Mesothelial cell of epicardium (in vitro differentiated cells): ENCODE measurements at places on chromosomes 3 and 15.

DNA sequence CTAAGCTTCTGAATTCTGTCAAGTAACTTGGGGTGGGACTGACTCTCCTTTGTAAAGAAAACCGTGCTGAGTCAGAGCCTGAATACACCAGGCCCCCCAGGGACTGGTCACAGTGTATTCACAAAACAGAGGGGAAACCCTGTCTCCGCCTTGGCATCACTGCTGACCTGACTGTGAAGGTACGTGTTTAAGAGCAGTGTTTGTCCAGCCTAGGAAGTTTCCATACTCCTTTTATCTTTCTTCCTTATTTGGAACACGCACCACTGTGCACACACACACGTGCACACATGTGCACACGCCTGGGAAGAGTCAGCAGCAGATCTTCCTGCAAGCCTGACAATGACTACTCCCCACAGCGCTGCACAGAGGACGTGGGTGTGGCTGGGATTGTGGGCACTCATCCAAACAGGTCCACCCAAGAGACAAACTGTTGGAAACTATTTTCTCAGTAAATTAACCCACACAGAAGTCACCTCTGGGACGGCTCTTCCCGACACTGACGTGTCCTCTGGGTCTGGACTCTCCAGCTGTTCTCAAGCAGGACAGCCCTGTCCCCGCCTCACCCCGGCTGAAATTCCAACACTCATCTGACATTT, 87.7 kb downstream of the ATP10A start:
- peak; percentile 39 for DNase-seq
- H3K27me3 ChIP-seq: no peaks in the 10 kb centered on the region
- peaks cover 33% of the 10 kb centered on the region for H3K4me1 ChIP-seq

DNA sequence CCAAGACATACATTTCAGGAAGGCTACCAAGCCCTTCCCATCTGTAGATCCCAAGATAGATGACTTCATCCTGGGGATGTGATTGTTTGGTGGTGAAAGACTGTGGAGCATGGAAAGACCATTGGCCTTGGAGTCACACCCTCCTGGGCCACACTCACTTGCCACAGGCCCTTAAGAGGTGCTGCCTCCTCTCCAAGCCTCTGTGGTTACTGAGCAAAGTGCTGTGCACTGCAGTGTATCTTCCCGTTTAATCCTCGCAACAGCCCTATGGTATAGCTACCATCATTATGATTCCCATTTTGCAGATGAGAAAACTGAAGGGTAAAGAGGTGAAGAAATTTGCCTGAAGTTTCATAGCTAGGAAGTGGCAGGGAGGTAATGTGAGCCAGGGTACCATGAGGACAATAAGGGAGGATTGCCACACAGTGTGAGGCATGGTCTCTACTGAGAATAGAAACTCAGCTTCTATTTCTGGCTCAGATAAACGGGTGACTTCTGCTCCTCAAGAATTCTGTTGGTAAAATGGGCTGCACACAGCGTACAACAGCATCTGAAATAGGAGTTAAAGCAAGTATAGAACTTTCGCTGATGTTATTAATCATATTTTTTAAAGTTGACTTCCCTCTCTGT, 23.9 kb upstream of the RHO start:
- peaks cover 10% of the 10 kb centered on the region for H3K4me1 ChIP-seq
- peaks cover 32% of the 10 kb centered on the region for H3K36me3 ChIP-seq
- H3K27me3 ChIP-seq: no peaks in the 10 kb centered on the region
- no peak overlapping the region for H3K4me3 ChIP-seq
- no peak for DNase-seq

- no peaks in the 10 kb centered on the region for H3K27me3 ChIP-seq
- peaks cover 9% of the 10 kb centered on the region for H3K36me3 ChIP-seq
- H3K27ac ChIP-seq: peak overlapping the region; percentile 99
- peaks cover 32% of the 10 kb centered on the region for H3K4me1 ChIP-seq
- no peak for DNase-seq
Measured at GRCh38 chr3:186570941-186571643, 572 bp downstream of the DNAJB11 start.

DNA sequence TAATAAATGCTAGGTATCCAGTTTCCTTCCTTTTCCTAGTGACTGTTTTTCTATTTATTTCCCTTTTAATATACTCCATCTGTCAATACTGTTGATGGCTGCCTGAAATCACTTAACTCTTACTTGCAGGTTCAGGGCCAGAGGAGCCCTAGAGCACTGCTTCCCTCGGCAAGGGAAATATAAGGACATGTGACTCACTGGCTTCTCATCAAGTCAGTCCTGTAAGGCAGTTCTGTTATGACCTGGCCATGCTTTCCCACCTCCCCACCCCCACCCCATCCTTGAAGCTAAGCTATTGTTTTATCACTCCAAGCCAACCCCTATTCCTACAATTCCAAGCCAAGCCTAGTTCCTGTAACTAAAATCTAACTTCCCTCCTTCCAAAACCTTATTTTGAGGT, 800.7 kb downstream of the ROBO1 start:
- DNase-seq: no peak
- no peak overlapping the region for H3K27ac ChIP-seq
- H3K27me3 ChIP-seq: no peaks in the 10 kb centered on the region
- peaks cover 7% of the 10 kb centered on the region for H3K36me3 ChIP-seq
- no peak overlapping the region for H3K4me3 ChIP-seq
- H3K4me1 ChIP-seq: peaks cover 15% of the 10 kb centered on the region

- no peak overlapping the region for H3K27ac ChIP-seq
- H3K36me3 ChIP-seq: no peaks in the 10 kb centered on the region
- no peaks in the 10 kb centered on the region for H3K4me1 ChIP-seq
- no peak for DNase-seq
- H3K27me3 ChIP-seq: peaks cover 72% of the 10 kb centered on the region
Measured at GRCh38 chr3:10560060-10560861, 54.9 kb upstream of the ATP2B2 start.

DNA sequence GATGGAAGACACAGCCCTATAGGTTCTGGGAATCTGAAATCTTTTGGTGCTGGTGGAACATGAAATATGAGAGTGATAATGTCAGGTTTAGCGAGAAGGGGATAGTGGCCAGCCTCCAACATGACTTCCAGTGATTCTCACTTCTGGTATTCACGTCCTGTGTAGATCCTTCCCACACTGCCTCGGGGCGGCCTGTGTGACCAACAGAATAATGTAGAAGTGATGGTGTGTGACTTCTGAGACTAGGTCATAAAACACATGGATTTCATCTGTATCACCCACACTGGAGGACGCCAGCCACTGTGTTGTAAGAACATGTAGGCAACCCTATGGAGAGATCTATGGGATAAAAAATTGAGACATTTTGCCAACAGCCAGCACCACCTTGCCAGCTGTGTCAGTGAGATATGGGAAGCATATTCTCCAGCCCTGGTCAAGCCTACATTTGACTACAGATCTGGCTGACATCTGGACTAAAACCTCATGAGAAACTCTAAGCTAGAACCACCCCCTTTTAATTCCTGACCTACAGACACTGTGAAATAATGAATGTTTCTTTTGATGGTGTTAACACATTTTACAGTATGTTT, 25.5 kb upstream of the NUDT16 start:
- peaks cover 3% of the 10 kb centered on the region for H3K27me3 ChIP-seq
- no peaks in the 10 kb centered on the region for H3K36me3 ChIP-seq
- no peak for DNase-seq
- no peak overlapping the region for H3K4me3 ChIP-seq

DNA sequence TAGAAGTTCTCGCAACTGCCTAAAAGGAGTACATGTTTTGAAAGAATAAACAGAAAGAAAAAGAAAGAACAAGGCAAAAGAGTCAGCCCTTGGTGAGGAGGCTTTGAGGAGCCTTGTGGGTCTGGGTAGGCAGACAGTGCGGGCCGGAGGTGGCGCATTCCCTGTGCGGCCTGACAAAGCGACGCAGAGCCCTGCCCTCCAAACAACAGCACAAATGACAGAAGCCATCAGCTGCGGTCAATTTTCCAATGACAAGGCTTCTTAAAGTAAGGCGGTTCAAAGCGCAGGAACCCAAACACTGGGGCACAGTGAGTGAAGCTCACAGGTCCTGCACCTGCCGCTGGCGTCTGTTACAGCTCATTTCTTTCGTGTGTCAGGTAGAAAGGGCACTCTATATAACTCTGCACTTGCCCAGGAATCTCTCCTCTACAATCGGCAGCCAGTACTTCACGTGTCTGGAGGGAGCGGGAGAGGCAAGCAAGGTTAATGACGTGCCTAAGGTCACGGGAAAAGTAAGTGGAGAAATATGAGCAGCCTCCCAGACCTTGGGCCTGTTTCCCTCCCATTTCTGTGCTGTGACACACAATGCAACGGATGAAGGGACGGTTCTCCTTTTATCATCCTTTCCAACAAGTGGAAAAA, 178.1 kb downstream of the OPA1 start:
- H3K27ac ChIP-seq: no peak overlapping the region
- no peaks in the 10 kb centered on the region for H3K36me3 ChIP-seq
- no peak for DNase-seq
- no peaks in the 10 kb centered on the region for H3K27me3 ChIP-seq
- H3K4me3 ChIP-seq: no peak overlapping the region
- H3K4me1 ChIP-seq: peaks cover 32% of the 10 kb centered on the region

- H3K4me3 ChIP-seq: no peak overlapping the region
- no peak overlapping the region for H3K27ac ChIP-seq
- H3K27me3 ChIP-seq: no peaks in the 10 kb centered on the region
Measured at GRCh38 chr3:23667536-23668429, 138.0 kb upstream of the UBE2E1 start.

- no peak overlapping the region for H3K4me3 ChIP-seq
- no peak overlapping the region for H3K27ac ChIP-seq
- no peaks in the 10 kb centered on the region for H3K36me3 ChIP-seq
- peaks cover 8% of the 10 kb centered on the region for H3K4me1 ChIP-seq
- no peaks in the 10 kb centered on the region for H3K27me3 ChIP-seq
Measured at GRCh38 chr3:52014613-52015012, 18.9 kb upstream of the RPL29 start.

- no peak overlapping the region for H3K4me3 ChIP-seq
- H3K27me3 ChIP-seq: peaks cover 13% of the 10 kb centered on the region
- H3K4me1 ChIP-seq: no peaks in the 10 kb centered on the region
- H3K27ac ChIP-seq: no peak overlapping the region
- DNase-seq: no peak
- no peaks in the 10 kb centered on the region for H3K36me3 ChIP-seq
Measured at GRCh38 chr15:75233504-75234190, 24.5 kb upstream of the GOLGA6C start.

DNA sequence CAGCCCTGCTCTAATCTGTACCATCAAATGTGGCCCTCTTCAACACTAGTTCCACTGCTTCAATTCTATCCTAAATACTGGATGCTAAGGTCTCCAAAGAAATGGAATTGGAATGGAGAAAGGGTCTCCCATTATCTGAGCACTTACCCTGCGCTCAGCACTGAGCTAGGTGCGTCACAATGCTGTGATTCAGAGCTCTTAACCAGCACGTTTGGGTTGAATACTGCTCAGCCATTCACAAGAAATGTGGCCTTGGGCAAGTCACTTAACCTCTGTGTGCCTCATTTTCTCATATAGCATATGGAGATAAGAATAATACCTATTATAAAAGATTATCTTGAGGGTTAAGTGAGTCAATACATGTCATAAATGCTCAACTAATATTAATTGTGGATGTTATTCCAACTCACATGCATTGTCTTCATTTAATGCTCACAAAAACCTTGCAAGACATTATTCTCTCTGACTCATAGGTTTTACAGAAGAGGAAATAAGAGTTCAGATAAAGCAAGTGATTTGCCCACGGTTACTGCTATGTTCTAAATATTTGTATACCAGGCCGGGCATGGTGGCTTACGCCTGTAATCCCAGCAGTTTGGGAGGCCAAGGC, 27.4 kb upstream of the SRGAP3 start:
- no peak overlapping the region for H3K4me3 ChIP-seq
- no peak for DNase-seq
- H3K27ac ChIP-seq: no peak overlapping the region
- peaks cover 2% of the 10 kb centered on the region for H3K27me3 ChIP-seq

DNA sequence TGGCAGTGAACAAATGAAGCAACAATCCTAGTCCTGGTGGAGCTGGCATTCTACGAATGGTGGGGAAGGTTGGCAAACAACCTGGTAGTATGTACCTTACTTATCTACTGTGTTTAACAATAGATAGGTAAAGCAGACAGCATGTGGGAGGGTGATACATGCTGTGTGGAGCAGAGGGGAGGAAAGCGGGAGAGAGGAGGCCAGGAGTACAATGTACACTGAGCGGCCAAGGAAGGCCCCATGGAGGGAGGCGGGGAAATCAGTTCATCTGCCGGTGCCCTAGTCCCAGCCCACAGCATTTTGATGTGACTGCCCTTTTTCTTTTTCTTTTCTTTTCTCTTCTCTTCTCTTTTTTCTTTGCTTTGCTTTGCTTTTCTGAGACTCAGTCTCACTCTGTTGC, 5.3 kb upstream of the RHCG start:
- peaks cover 4% of the 10 kb centered on the region for H3K4me1 ChIP-seq
- H3K36me3 ChIP-seq: no peaks in the 10 kb centered on the region
- peaks cover 70% of the 10 kb centered on the region for H3K27me3 ChIP-seq
- H3K4me3 ChIP-seq: no peak overlapping the region
- DNase-seq: no peak
- H3K27ac ChIP-seq: no peak overlapping the region

- H3K4me1 ChIP-seq: peaks cover 29% of the 10 kb centered on the region
- H3K27ac ChIP-seq: no peak overlapping the region
- H3K27me3 ChIP-seq: no peaks in the 10 kb centered on the region
- H3K36me3 ChIP-seq: no peaks in the 10 kb centered on the region
- no peak for DNase-seq
Measured at GRCh38 chr3:157297328-157297915, 137.5 kb upstream of the CCNL1 start.

GRCh38 chr15:92056875-92057274, 203.4 kb downstream of the SLCO3A1 start:
- peaks cover 66% of the 10 kb centered on the region for H3K27me3 ChIP-seq
- no peak for DNase-seq
- no peak overlapping the region for H3K4me3 ChIP-seq

GRCh38 chr3:33513262-33513863, 73.2 kb upstream of the UBP1 start:
- DNase-seq: no peak
- peaks cover 4% of the 10 kb centered on the region for H3K4me1 ChIP-seq
- H3K4me3 ChIP-seq: no peak overlapping the region
- peaks cover 34% of the 10 kb centered on the region for H3K36me3 ChIP-seq
- H3K27me3 ChIP-seq: no peaks in the 10 kb centered on the region

DNA sequence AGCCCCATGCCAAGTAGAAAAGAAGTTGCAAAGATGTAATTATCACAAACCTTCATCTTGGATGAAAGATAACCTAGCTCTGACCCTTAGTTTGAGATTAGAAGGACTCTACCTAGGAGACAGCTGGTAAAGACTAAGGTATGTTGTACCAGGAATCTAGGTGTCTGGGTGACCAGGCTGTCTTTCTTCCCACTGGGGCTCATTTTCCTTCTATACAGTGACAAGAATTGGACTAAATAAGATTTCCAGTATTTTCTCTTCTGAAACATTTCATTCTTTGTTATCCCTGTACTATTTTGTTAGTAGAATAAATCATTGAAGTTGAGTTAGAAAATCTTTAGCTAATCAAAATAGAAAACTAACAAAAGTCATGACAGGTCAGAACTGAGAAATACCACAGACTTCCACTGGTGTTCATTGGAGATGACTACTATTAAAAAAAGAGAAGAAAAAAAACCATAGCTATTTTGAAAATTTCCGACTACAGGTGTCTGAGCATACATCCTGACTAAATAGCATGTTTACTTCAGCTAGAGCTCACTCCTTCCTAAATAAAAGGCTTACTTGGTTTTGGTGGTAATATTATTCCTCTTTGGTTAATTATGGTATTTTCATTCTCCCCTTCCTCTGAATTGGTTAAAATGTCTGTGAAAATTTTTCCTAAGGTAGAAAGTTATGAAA, 10.1 kb downstream of the TGFBR2 start:
- H3K4me3 ChIP-seq: no peak overlapping the region
- no peaks in the 10 kb centered on the region for H3K36me3 ChIP-seq
- DNase-seq: no peak
- peak overlapping the region; percentile 68 for H3K27ac ChIP-seq

- no peaks in the 10 kb centered on the region for H3K36me3 ChIP-seq
- peaks cover 16% of the 10 kb centered on the region for H3K4me1 ChIP-seq
- no peak for DNase-seq
- H3K27ac ChIP-seq: no peak overlapping the region
Measured at GRCh38 chr3:39343076-39343717, 13.7 kb downstream of the CCR8 start.
